ENCODE measurements at places on chromosomes 1 and 21.

- DNase-seq: no peak
These were observed 28.5 kb upstream of the FAM163A start for GRCh38 chr1:179714623-179715022.

DNA sequence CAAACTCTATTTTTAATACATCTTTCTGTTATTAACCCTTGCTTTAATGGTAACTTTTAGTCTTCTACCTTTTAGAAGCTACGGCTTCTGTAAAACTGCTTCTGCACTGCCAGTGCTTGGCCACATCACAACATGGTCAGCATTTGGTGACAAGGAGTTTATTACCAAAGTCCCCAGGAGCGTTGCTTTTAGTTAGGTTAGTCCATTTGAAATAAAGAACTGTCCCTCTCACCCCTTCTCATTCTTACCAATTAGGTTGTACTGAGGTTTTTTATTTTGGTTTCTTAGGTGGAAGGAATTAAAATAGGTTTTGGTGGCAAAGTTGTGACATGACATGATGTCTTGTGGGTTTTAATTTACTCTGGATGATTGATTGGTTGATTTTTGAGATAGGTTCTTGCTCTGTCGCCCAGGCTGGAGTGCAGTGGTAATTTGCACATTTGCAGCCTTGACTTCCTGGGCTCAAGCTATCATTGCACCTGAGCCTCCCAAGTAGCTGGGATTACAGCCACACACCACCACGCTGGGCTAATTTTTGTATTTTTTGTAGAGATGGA lies 39.2 kb downstream of the SPEN start:
- DNase-seq: no peak

- no peak for DNase-seq
These were observed 89.5 kb upstream of the KCTD3 start for GRCh38 chr1:215477632-215478031.

DNA sequence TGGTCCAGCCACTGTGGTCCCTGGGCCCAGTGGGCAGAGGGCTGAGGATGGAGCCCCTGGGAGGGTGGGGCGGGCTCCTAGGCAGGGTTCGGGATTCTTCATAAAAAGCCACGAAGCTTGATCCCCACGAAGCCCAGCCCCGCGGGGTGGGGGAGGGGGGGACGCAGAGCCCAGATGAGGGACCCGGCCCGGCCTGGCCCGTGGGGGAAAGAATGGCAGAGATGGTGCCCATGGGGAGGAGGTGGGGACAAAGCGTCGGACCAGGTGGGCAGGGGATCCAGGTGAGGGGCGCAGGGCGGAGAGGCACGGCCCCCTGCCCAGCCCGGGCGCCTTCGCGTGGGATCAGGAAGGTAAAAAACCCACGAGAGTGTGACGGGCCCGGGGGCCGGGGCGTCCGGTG lies 6.0 kb upstream of the SMIM12 start:
- DNase-seq: no peak

GRCh38 chr1:92883297-92883696 lies 51.5 kb downstream of the RPL5 start:
- no peak for DNase-seq

All from SW 1271 (cell line).